ENCODE measurements at places on chromosomes 3 and 15.

DNA sequence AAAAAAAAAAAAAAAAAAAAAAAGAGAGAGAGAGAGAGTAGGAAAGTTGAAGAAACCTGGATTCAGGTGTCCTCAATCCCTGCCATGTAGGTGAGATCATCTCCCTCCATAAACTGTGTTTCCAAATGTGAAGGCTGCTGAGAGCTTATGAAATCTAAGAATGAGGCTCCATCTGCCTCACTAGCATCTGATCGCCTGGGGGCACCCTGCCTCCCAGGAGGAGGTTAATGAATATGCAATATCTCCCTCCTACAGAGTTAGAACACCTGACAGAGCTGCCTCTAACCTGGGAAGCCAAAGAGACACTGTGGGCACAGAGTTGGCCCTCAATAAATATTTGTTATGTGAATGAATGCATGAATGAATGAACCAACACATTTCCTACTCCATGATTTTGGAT lies 23.8 kb upstream of the ZNF148 start:
- DNase-seq: no peak

GRCh38 chr3:155631323-155632019 lies 113.4 kb downstream of the PLCH1 start:
- no peak for DNase-seq

DNA sequence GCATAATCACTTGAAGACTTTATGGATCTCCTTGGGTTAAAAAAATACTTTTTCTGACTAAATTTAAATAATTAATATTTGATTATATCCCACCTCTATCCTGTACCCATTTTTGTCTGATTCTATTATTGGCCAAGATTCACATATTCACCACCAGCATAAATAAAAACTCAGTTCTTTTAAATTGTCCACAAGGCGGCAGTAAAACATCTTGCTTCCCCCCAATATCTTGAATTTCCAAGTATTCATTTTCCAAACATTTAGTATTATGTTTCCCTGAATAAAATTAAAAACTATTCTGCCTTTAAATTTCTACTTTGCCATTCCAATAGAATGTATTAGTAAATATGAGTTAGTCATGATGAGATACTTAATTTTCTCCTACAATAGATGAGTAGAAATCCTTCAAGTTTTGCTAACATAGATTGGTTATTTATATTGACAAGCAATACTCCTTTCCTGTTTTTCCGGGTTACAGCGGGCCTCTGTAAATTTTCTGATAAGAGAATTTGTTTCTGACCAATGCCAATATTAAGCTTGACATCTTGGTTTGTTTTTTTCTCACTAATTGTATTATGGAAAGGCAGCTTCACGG lies 218.7 kb upstream of the MDFIC2 start:
- DNase-seq: no peak

DNA sequence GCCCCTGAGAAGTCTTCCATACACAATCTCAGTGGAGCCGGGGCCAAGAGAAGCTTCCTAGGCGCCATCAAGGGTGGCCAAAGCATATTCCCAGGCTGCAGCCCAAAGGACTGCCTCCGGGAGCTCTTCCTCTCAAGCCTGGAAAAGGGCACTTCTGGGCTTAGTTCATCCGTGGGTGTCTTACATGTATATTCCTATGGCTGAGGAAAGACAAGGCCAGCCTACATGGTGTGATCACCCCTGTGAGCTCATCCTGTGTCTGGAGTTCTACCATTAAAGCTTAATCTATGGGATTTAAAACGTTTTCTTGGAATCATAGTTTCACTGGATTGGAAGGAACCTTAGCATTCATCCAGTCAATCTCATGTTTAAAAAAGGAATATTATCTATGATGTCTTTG lies 21.9 kb upstream of the TIMP4 start:
- no peak for DNase-seq

DNA sequence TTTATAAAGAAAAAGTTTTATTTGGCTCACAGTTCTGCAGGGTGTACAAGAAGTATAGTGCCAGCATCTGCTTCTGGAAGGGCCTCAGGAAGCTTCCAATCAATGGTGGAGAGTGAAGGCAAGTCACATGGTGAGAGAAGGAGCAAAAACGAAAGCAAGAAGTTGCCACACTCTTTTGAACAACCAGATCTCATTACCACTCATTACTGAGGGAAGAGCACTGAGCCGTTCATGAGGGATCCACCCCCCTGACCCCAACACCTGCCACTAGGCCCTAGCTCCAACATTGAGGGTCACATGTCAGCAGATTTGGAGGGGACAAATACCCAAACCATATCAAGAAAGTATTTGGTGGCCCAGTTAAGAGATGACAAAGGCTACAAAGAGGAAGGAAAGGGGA lies 239.3 kb upstream of the UBE2E1 start:
- DNase-seq: no peak

GRCh38 chr3:5022966-5023776 lies 43.9 kb downstream of the BHLHE40 start:
- DNase-seq: no peak

DNA sequence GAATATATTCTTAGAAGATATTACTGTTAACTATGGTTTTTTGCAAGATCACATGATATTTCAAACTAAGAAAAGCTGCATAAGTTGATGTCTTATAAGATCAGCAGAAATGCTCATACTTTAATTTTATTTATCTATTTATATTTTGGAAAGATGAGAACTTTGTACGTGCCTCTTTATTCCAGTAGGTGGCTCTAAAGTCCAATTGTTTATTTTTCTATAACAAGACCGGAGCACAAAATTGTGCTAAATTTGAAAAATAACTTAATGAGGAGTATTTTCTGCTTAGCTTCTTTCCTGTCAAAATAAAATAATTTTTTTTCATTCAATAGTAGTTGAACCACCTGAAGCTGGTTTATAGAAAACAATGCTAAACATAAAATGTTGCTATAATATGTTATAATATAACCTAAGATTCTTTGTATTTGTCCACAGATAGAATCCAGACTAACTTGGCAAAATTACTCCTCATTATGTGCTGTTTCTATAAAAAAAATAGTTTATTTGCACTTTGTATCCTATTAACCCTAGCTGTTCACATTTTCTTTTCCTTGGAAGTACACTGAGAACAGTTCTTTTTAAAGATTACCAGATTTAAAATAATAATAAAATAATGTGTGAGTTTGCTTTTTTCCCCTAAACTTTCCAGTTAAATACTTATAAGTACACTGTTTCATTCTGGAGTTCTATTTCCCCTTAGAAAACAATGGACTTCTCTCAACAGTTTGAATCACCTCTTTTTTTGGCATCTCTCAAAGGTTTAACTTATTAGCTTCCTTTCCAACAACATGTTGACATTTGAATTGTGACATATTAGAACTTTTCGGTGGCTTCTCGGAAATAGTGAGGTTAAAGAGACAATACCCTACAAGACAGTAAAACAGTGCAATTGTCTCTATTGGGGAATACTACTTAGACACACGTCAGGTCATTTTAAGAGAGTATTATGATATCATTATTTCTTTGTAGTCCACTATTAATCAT lies 530.0 kb downstream of the MECOM start:
- no peak for DNase-seq

- DNase-seq: no peak
These were observed 918.8 kb upstream of the CFAP20DC start for GRCh38 chr3:59968513-59969045.

DNA sequence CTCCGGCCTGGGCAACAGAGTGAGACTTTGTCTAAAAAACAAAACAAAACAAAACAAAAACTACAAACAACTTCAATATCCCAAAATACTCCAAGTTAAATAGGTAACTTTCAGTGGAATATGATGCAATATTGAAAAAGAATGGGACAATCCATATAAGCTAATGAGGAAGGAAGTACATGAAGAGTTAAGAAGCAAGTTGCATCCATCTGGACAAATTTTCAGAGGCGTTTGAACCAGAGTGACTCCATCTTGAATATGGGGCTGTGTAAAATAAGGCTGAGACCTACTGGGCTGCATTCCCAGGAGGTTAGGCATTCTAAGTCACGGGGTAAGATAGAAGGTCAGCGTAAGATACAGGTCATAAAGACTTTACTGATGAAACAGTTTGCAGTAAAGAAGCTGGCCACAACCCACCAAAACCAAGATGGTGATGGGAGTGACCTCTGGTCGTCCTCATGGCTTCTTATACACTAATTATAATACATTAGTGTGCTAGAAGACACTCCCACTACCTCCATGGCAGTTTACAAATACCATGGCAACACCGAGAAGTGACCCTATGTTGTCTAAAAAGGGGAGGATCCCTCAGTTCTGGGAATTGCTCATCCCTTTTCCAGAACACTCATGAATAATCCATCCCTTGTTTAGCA lies 58.1 kb upstream of the LCTL start:
- no peak for DNase-seq

- no peak for DNase-seq
These were observed 76.1 kb downstream of the FAM174B start for GRCh38 chr15:92579486-92579885.

- no peak for DNase-seq
These were observed 412 bp downstream of the SLC41A3 start for GRCh38 chr3:126083511-126083912.

GRCh38 chr3:150961949-150962348 lies 10.6 kb downstream of the CLRN1 start:
- no peak for DNase-seq

DNA sequence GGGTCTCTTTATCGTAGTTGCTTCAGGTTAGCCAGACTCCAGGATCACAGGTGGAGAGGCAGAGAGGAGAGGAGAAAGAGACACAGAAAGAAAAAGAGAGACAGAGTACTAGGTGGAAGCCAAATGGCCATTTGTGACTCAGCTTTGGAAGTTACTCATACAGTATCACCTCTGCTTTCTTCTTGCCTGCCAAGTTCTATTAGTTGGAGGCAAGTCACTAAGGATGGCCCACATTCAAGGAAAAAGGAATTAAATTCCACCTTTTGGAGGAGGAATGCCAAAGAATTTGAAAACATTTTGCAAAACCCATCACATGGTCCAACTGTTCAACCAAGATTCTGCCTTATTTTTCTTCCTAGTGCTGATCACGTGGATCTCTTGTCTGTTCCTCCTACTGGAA lies 291.1 kb downstream of the CHL1 start:
- DNase-seq: no peak

DNA sequence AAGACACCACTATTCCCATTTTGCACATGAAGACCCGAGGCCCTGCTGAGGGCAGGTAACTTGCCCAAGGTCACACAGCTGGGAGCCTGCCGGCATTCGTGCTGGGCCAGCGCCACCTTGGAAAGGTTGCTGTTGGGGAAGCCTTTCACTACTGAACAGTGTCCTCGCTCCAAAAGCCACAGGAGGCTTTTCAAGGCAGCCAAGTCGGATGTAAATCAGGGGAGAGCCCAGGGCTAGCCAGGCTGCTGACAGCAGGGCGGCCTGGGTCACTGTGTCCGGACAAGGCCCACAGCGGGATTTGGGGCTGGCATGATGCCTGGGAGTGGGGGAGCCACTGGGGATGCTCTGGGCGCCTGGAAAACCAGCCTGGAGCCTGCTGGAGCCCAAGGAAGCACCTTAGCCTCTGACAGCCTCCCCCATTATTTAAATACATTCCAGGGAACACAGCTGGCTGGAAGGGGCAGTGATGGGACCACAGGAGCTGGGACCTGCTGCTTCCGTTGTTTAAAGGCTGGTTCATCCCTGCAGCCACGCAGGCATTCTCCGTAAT lies 10.5 kb downstream of the SLC6A6 start:
- no peak for DNase-seq

DNA sequence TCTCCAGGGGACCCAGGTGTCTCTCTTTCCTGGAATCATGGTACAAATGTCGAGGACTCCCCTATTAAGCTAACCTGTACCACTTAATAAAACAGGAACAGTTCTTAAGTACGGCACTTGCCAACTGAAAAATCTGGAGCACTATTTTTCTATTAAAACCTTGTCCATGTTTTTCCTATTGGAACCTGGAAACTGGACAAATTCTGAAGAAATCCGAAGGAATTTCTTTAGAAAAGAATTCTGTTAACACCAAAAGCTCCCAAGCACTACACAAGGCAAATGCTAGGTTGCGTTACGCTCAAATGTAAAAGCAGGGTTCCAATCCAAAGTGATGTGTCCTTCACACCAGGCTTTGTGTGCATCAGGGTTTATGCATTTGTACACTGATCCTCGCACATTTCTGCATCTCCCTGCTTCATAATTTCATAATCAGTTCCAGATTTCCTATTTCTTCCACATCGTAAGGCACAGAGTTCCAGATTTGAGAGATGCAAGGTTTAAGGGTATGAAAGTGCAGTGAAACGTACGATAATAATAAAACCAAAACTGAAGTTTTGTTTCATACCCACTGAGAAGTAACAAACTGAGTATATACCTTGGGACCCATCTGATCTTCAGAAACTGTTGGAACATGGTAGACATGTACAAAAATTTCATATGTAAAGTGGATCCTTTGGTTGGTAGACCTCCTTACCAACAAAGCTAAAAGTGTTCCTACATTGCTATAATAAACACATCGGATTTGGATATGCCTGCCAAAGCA lies 132.1 kb upstream of the WNT5A start:
- no peak for DNase-seq

- DNase-seq: peak; percentile 33
These were observed at the start of gene CPEB1 for GRCh38 chr15:82647045-82647834. TSS of gene CPEB1 (minus strand) at chr15:82647363. CDS start at chr15:82628459, 18,904 bp downstream.

- no peak for DNase-seq
These were observed 40.5 kb upstream of the HES1 start for GRCh38 chr3:194095464-194095863.

GRCh38 chr15:50181969-50182218 lies at the start of gene SLC27A2:
TSS of gene SLC27A2 (plus strand) at chr15:50182196. CDS start at chr15:50182428, 232 bp downstream.
- DNase-seq: no peak

DNA sequence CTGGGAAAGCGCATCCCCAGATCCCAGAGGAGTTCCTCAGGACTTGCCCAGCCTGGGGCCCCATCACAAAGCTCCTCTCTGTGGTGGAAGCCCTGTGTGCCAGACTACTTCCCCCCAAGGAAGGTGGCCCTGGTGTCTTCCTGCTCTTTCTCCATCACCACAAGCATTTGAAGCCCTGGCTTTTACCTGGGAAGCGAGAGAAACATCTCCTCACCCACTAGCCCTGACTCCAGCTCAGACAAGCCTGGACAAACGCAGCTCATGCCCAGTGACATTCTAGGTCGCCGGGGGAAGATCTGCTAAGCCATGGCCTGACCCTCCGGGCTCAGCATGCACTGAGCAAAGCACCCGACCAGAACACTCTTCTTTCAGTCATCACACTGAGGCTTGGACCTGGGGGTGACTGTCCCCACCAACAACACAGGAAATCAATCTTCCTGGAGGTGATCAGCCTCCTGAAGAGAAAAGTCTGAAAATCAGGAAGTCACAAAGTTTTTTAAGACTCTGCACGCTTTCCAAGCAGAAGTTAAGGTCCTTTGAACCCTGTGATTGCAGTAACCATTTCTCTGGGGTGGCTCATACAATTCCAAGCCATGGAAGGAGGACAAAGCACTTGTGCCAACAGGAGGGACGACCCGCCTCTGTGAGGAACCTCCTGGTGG lies 40.8 kb downstream of the KLHL25 start:
- DNase-seq: no peak

DNA sequence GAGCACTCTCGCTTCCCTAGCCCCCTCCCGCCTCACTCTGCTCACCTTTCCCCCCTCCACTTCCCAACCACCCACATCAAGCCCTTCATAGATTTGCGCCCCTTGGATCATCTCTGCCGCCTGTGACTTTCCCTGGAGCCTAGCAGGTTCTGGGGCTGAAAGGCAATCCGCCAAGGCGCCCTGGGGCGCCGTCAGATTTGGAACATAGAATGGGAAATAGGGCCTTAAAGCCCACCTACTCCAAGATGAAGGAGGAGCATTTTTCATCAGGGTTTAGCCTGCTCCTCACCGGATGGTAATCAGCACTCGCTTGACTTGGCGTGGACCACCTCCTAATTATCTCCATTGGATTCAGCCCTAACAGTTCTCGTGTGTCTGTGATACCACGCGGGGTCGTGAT lies 1.3 kb downstream of the CPNE4 start:
- DNase-seq: no peak
